Inflammatory macrophage treated with lipopolysaccharide for 1 hour (primary cell): ENCODE measurements at places on chromosomes 12 and 14.

DNA sequence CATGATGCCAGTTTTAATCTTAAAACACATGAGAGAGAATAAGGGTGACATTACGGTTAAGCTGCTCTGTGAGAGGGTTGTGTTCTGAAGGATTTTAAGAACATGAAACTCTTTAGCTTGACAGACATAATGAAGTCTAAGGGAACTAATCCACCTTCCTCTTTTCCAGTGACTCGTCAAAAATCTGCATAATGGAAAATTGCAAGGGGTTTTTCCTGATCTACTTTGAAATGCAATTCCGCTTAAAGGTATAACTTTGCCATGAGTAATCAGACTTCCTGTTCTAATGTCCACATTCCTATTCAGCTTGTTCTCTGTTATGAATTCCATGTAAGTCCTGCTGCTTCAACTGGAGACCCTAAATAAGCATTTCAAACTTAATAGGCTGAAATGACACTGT is at the start of gene ZNF705A:
TSS of gene ZNF705A (plus strand) at position 171 of the 400 bp plus-strand sequence. CDS start 15,611 bp downstream, outside the sequence.
- DNase-seq = peak; percentile 89

DNA sequence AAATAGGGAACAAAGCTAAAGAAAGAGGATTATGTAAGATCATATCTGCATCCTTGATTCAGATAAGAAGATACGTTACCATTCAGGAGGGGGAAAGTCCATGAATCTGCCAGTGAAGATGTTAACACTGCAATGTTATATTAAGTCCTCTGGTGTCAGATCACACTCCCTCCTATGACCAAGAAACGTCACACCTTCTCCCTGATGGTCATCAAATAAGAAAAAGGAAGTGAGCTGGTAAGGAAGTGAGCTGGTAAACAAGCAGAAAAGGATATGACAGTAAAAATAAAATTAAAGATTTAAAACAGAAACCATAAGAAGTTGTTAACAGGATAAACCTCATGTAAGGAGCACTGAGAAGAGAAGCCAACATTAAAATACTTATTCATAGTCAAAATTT is 340.2 kb downstream of the SEC23A start:
- DNase-seq = no peak

DNA sequence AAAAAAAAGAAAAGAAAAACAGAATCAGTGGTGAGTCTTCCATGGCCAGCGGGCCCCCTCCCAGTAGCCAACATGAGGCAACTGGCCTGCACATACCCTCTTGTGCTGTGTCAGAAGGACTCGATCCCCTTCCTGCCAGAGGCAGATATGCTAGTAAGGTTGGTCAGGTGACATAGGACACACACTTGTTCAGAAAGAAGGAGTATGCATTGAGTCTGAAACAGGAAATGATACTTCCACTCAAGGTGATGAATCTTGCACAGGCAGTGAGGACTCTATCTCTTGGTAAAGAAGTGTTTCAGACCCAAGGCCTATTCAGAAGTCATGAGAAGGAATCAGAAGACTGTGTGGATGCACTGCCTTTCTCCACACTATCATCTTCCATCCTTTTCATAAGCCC is 269.7 kb upstream of the FAR2 start:
- DNase-seq = no peak

DNA sequence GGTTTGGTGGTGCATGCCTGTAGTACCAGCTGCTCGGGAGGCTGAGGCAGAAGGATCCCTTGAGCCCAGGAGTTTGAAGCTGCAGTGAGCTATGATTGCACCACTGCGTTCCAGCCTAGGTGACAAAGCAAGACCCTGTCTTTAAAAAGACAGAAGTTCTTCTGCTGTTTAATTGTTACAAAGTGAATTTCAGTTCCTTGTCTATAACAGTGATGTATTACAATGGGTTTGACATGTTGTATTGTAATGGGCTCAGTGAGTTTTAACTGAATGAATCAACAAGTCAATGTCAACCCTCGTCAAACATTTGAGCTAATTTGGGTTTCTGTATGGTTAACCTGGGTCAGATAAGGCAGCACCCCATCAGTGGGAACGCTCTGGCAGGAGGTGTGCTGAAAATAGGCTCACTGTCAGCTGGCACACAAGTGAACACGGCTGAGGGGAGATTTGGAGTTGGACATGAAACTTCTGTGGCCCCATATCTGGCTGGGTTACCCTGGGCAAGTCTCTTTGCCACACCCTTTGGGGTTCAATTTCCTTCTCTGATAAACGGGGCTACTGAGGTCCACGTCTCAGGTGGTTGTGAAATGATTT is 14.0 kb upstream of the TRPV4 start:
- peak; percentile 16 for DNase-seq

DNA sequence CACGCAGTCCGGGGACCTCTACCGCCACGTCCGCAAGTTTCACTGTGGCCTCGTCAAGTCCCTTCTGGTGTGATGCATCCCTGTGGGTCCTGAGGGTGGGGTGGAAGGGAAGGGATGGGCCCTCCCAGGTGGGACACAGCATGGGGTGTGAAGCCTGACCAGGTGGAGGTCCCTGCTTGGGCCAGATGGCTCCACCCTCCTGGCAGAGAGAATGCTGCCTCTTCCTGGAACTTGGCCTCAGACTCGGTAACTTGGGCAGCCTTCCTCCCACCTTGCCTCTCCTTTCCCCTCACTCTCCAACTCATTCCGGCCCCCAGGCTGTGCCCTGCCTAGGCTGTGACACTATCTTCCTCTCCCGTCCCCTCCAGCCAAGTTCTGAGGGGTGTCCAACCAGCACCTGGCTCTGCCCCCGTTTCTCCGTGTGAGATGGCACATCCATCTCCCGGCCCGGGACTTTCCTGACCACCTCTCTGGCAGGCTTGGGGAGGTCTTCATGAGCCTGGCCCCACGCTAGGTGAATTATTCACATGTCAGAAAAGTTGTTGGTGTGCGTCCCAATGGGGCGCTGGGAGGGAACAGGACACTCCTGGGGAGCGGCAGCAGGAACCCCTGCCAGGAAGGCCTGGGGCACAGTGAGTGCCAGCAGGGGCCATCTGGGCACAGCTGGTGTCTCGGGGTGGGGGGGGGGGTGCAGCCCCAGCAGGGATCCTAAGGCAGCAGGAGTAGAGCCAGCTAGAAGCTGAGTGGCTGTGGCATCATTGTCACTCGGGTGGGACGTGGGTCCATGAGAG is 1.7 kb downstream of the ZBTB42 start:
- no peak for DNase-seq

DNA sequence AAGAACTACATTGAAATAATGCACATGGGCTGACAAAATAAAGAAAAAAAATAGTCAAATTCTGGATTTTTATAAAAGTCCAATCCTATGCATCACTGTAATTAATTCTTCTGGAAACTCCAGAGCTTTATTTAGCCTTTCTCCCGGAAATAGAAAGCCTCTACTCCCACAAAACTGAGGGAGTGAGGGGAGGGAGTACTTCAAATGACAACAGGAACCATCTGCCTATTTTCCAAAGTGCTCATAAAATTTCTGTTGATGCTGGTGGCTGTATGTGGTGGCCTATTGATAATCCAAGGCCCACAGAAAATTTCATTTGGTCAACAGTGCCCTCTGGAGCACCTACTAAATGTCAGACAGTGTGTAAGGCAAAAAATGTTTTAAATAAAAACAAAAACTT is 64.6 kb downstream of the KIF21A start:
- DNase-seq = no peak

GRCh38 chr14:104966261-104966865 is 11.8 kb downstream of the AHNAK2 start:
- DNase-seq = no peak

- DNase-seq = no peak
Measured at GRCh38 chr14:68211421-68211820, 391.8 kb downstream of the RAD51B start.

- no peak for DNase-seq
Measured at GRCh38 chr12:1044199-1044598, 53.2 kb downstream of the ERC1 start.

DNA sequence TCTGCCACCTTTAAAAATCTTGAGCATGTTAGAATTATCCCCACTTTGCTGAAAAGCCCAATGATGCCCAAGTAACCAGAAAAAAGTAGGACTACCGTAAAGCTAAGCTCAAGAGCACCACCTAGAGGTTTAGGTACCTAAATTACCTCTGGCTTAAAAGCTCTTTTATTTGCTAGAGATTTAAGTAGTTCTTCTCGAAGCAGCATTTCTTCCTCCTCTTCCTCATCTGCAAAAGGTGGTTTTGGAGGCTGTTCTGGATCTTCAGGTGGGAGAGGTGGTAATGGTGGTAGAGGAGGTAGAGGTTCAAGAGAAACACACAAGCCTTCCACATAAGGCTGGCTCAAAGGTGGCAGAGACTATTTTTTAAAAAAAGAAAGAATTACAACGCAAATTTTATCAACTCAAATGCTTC is 26.9 kb downstream of the ZFC3H1 start:
- DNase-seq = peak; percentile 30

DNA sequence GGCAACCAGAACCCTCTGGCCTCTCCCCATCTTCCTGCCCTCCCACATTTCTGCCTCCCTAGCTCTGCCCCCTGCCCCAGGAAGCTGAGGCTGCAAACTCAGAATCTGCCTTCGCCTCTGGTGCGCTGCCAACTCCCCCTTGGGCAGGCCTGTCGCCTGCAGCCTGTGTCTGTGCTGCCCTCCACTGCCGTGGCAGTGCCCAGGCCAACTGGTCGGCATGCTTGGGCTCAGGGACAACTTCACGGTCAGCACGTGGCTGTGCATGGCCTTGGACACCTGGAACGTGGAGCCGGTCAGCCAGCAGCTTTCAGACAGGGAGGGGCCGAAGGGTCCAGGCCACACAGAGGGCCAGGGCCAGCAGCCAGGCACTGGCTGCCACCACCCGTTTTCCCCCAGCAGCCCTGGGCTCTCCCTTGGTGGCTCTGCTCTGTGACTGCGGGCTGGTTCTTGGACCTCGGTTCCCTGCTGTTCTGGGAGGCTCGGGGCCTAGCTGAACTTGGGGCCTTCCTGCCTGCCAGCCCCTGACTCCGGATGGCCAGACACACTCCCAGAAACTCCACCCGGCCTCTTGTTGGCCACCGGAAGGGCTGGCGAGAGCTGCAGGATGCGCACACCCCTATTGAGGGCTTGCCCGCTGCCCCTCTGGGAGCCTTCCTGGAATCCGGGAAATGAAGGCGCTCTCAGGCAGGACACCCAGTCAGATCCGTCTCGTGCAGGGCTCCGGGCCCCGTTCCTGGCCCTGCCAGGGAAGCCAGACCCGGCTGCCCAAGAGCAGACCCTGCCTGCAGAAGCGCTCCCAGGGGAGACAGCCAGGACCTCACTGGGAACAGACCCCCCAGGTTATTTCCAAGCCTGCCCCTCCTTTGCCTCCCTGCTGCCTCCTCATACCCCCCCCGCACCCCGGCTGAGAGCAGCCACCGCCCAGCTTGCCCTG is 34.2 kb upstream of the PPP1R13B start:
- DNase-seq = no peak

DNA sequence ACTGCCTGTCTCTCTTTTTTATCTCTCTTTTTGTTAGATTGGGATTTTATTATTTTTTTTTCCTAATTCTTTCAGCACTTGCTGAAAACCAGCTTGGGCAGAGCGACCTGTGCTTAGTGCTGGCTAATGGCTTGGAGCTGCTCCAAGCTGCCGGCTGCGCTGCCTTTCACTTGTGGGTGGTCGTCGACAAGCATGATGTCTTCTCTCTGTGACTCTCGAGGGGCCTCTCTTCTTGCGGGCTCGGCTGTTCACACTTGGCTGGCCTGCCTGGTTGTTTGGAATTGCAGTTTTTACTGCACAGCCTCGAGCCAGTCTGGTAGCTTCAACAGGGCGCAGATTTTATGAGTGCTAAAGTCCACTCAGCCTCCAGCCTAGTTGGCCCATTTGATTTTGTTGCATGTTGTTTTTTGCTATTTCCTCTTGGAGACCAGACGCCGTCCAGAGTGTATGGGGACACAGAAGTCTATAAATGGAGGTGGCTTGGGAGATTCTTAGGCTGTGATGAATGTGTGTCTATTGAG is 18.6 kb downstream of the TPCN1 start:
- no peak for DNase-seq

- DNase-seq = no peak
Measured at GRCh38 chr12:90936230-90937005, 18.6 kb downstream of the CCER1 start.

DNA sequence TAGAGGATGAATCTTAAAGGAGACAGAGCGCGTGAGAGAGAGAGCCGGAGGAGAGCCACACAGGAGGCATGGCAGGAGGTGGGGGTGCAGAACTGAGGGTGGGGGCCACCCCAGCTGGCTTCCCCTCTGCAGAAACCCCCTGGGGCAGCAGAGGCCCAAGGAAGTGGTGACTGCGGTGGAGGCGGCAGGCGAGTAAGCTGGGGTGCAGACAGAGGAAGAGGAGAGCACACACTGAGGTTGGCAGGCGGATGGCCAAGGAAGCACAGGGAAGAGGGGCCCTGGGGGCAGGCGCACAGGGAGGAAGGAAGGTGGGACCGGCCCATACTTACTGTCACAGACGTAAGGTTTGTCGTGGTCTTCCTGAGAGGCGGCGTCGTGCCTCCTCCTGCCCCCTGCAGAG is 179.8 kb downstream of the DPF3 start:
- peak; percentile 39 for DNase-seq

- DNase-seq = no peak
Measured at GRCh38 chr14:29056041-29056566, 289.5 kb downstream of the FOXG1 start.

DNA sequence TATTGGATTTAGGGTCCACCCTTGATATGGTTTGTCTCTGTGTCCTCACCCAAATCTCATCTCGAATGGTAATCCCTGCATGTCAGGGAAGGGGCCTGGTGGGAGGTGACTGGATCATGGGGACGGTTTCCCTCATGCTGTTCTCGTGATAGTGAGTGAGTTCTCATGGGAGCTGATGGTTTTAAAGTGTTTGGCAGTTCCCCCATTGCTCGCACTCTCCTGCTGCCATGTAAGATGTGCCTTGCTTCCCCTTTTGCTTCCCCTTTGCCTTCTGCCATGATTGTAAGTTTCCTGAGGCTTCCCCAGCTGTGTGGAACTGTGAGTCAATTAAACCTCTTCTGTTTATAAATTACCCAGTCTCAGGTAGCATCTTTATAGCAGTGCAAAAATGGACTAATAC is 118.3 kb downstream of the VRK1 start:
- no peak for DNase-seq

DNA sequence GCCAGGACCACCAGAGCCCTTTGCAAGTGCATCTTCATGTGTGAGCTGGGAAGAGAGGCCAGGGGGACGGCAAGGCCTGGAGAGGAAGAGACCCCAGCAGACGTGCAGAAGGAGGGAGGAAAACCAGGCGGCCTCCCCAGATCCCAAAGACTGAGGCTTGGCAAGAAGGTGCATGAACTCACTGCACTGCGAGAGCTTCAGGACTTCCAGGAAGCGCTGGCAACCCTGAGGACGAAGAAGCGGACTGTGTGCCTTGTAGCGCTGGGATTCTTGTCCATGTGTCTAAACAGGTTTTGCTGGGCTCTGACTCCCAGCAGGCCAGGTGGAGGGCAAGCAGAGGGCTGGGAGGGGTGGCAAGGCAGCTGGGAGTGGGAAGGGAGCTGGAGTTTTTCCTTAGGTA is 939 bp downstream of the TGFB3 start:
- no peak for DNase-seq

DNA sequence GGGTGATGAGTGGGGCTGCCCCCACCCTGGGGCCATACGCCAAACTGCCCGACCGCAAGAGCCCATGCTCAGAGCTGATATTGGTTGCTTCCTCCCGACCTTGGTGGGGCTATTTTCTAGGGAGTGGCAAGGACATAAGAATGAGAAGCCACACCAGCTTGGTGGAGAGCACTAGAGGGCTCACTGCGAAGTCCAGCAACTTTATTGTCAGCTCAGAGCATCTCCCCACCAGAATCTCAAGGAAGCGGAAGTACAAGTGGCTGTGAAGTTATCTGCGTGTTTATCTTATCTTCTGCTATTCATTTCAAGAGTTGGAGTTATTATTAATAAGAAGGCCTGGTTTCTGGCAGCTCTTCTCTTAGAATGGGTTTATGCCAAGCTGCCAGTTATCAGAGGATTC is 4.9 kb upstream of the PLXNC1 start:
- DNase-seq = no peak
